ENCODE measurements at places on chromosomes 16 and 17. TPM values are rescaled to one million over a fixed set of nuclear protein-coding genes. Genes with fewer than 3 reads are reported as not detected.

DNA sequence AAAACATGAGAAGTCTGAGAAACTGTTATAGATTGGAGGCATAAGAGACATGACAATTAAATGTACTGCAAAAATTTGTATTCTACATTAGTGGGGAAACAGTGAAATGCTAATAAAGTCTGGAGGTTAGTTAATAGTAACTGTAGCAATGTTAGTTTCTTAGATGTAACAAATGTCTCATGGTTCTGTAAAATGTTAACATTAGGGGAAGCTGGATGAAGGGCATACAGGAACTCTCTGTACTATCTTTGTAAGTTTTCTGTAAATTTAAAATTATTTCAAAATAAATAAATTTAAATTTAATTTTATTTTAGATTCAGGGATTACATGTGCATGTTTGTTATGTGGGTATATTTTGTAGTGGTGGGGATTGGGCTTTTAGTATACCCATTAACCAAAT lies 70.0 kb upstream of the IRX6 start:
- DNase-seq: no peak

- no peak for DNase-seq
Measured at GRCh38 chr16:88970050-88970449, 7.0 kb downstream of the CBFA2T3 start.

- no peak for DNase-seq
Measured at GRCh38 chr17:79577485-79578187, 33.2 kb downstream of the RBFOX3 start.

DNA sequence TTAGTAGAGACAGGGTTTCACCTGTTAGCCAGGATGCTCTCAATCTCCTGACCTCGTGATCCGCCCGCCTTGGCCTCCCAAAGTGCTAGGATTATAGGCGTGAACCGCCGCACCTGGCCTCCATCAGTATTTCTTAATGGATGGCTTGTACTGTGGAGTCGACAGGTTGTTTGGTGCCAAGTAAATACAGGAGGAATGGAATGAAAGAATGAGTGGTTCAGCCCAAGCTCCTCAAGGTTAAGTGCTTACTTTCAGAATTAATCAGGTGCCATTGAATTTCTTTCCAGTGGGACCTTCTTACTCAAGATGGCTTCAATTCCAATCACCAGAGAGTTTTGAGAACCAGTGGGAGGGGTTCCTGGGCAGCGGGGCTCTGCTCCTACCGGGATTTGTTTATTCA lies 25.0 kb downstream of the ALOX15 start:
- no peak for DNase-seq

GRCh38 chr16:88967830-88968588 lies 9.0 kb downstream of the CBFA2T3 start:
- DNase-seq: peak; percentile 72

- no peak for DNase-seq
Measured at GRCh38 chr16:11205065-11205699, 50.8 kb downstream of the SOCS1 start.

GRCh38 chr16:66474750-66475199 lies 47.7 kb downstream of the BEAN1 start:
- peak; percentile 37 for DNase-seq

GRCh38 chr17:17806611-17807274 lies 30.0 kb downstream of the SREBF1 start:
- DNase-seq: no peak

DNA sequence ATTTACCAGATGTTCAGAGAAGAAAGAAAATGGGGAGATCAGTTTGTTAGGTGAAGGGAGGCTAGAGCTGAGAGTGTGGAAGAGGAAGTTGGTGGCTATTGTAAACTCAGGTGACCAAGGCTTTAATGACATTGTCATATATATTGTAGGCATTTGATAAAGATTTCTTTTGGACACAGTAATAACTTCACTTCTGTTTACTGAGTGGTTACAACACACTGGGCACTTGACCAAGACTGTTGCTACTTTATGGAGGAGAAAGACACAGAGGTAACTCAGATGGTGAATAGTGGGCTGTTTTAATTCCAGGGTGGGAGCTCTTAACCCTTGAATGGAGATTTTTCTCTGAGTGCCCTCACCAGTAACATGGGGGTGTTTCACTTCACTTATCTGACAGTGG lies 46.0 kb downstream of the TNRC6A start:
- no peak for DNase-seq

MFAP4 gene
- total RNA-seq: 22.2 TPM

PERCC1 gene
- not detected for total RNA-seq

RUNDC3A gene
- total RNA-seq: 5.7 TPM
